ENCODE measurements at places on chromosomes 12 and 14.
A peak's percentile ranks its signal among the peaks of the same experiment; 100 is the strongest.

DNA sequence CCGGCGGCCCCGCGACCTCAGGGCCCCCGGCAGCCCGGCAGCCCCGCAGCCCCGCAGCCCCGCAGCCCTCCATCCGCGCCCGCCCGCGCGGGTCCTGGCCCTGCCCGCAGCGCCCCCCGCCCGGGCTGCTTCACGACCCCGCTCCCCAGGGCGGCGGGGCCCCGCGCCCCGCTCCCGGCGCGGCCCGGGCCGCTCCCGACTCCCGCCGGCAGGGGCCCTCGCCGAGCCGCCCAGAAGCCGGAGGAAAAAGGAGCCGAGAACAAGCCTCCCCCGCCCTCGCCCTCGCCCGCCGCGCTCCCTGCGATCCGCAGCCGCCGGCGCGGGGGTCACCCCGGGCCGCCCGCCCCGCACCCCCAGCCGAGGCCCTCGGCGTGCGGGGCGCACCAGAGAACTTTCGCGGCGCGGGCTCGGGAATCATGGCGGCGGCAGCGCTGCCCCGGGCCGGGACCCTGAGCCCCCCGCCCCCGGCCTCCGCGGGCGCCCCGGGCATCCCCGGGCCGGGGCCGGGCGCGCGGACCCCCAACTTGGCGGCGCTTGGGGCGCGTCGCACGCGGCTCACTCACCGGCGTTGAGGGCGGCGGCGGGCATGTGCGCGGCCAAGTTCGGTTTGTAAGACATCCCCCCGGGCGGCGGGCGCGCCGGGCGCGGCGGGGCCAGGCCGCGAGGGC is 521 bp downstream of the CDK2AP1 start:
- peak; percentile 67 for DNase-seq

GRCh38 chr12:29253906-29254625 is 105.0 kb downstream of the FAR2 start:
- no peak for DNase-seq

DNA sequence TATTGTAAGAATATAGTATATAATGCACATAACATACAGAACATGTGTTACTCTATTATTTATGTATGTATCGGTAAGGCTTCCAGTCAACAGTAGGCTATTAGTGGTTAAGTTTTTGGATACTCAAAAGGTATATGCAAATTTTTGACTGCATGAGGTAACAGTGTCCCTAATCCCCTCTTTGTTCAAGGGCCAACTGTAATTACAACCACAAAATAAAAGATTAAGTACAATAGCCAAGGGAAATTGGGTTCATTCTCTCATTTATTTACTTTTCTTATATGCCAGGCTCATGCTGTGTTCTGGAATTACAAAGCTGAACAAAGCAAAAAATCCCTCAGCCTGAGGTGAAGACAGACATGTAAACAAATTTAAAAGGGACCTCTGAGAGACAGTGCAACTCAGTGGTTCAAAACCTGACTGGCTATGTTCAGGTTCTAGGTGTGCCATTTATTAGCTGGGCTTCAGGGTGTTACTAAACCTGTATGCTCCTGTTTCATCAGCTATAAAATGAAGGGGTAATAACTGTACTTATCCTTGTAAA is 43.4 kb upstream of the TSPAN8 start:
- no peak for DNase-seq

DNA sequence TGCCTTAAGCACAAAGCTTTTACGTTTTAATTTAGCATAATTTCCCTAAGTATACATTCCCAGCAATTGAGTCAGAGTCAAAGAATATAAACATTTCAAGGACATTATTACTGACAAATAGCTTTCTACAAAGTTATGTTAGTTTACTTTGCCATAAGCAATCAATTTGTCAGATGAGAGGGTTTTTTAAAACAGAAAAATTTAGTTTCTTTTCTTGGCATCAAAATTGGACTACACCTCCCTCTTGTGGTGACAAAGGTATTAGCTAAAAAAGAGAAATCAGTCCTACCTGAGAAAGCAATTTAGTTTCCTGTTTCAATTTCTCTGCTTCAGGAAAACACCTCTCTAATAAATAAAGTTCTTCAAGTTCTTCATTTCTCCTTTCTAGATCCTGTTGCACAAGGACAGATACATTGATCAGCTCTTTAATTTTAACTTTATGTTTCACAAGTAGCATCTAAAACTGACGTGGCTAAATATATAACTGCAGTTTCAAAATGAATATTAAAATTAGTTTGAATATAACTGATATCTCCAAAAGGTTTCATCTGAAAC is 39.9 kb downstream of the DNAI7 start:
- no peak for DNase-seq

- DNase-seq: no peak
Measured at GRCh38 chr12:27305673-27306456, 26.8 kb upstream of the BMAL2 start.

DNA sequence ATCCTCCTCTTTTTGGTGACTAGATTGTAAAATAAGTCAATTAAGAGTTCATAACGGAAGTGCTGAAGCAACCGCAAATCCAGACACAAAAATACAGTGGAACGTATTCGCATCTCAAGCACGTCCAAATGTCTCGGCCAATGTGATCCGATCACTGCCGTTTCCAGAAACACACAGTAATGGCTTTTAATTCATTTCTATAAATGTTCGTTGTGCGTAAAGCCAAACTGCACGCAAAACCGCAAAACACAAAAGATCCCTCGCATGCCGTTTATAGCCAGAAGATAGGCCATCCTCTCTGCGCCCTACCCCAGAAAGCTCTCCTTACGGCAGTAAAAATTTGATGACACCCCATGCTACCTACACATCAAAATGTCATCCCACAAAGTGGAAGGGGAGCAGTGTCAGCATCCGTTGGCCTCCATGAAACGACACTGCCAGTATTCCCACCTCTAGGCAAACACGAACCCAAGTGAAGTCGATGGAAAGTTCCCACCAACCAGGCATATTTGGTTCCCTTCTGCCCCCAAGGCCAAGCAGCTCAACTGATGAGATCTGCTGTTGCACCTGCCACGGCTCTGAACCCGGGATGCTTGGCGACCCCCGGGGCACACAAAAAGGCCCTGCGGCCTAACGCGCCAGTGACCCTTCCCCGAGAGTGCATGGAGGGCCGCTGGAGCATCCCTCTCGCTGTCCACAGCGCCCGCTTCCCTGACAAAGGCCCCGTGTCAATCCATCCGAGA is 1.4 kb downstream of the HECTD4 start:
- DNase-seq: no peak

DNA sequence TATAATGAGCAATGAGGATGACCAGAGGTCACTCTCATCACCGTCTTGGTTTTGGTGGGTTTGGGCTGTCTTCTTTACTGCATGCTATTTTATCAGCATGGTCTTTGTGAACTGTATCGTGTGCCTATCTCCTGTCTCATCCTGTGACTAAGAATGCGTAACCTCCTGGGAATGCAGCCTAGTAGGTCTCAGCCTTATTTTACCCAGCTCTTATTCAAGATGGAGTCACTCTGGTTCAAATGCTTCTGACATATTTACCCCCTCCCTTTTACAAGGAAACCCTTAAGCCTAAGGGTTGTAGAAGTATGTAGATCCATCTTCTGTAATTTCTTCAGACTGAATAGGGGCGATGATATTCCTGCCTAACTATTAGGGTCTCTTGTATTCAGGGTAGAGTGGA is 8.4 kb downstream of the IFI27L1 start:
- DNase-seq: no peak

DNA sequence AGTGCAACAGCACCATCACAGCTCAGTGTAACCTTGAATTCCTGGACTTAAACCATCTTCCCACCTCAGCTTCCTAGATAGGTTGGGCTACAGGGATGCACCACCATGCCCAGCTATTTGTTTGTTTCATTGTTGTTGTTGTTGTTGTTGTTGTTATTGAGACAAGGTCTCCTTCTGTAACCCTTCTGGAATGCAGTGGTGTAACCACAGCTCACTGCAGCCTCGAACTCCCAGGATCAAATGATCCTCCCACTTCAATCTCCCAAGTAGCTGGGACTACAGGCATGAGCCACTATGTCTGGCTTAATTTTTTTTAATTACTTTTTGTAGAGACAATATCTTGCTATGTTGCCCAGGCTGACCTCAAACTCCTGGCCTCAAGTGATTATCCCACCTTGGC is 1.2 kb upstream of the NEMP1 start:
- no peak for DNase-seq

- DNase-seq: no peak
Measured at GRCh38 chr12:130557886-130558765, 158.0 kb downstream of the RIMBP2 start.
